ENCODE measurements at places on chromosomes 1 and 21. TPM values are rescaled to one million over a fixed set of nuclear protein-coding genes. Genes with fewer than 3 reads are reported as not detected.

CSF3R gene
- total RNA-seq = 6.4 TPM

- DNase-seq = no peak
Measured at GRCh38 chr1:24991697-24992096, 61.6 kb upstream of the RUNX3 start.

DNA sequence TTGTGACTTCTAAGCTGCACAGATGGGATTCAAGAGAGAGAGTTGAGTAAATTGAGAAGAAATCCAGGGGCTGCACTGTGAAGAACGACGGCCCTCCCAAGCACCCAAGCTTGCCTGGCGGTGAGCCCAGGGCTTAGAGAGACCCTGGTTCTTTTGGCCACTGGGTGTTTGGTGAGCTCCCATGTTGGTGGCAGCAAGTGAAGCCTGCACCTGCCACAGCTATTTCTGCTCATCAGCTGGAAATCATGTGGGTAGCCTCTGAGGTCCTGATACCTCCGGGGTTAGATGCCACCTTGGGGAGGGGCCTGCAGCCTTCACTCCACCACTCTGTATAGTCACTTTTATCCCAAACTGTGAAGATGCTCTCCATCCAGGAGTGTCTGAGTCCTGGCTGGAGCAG is 6.2 kb upstream of the BTG2 start:
- DNase-seq = no peak

IGSF3 gene
- total RNA-seq = 11.7 TPM

MSH4 gene
- 0.40 TPM for total RNA-seq

DNA sequence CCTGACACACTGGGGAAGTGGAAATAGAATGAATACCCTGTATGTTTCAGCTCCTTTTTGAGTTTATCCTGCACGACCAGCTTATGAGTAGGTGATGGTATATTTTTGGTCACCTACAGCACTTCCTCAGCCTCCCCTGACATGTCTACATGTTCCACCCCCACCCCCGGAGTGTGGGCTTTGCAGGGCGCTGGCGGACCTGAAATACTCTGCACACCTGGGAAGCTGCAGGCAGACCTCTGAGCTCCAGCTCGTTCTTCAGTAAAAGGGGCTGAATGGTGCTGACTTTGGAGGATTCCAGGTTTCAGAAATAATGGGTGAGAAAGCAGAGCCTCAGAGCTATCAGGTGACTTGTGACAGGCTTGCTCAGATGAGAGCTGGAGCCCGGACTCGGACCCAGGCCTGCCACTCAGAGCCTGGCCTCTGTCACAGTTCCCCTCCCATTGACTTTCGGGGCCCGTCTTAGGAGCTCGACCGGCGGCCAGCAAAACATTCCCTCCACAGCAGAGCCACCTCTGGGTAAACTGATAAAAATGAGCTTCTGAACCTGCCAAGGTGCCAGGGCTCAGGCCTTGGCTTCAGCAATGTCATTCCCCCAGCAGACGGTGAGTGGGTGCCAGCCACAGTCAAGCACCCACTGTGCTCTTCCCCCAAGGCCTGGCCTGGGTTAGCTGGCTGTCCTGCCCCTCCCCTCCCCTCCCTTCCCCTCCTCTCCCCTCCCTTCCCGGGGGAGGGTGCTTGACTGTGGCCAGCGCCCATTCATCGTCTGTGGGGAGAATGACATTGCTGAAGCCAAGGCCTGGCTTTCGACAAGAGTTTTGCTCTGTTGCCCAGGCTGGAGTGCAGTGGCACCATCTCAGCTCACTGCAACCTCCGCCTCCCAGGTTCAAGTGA is 30.1 kb downstream of the DOP1B start:
- peak; percentile 74 for DNase-seq

GRCh38 chr1:232521660-232522059 is 108.3 kb downstream of the SIPA1L2 start:
- DNase-seq = no peak

GRCh38 chr1:21605964-21606705 is 63.0 kb downstream of the RAP1GAP start:
- DNase-seq = no peak

DNA sequence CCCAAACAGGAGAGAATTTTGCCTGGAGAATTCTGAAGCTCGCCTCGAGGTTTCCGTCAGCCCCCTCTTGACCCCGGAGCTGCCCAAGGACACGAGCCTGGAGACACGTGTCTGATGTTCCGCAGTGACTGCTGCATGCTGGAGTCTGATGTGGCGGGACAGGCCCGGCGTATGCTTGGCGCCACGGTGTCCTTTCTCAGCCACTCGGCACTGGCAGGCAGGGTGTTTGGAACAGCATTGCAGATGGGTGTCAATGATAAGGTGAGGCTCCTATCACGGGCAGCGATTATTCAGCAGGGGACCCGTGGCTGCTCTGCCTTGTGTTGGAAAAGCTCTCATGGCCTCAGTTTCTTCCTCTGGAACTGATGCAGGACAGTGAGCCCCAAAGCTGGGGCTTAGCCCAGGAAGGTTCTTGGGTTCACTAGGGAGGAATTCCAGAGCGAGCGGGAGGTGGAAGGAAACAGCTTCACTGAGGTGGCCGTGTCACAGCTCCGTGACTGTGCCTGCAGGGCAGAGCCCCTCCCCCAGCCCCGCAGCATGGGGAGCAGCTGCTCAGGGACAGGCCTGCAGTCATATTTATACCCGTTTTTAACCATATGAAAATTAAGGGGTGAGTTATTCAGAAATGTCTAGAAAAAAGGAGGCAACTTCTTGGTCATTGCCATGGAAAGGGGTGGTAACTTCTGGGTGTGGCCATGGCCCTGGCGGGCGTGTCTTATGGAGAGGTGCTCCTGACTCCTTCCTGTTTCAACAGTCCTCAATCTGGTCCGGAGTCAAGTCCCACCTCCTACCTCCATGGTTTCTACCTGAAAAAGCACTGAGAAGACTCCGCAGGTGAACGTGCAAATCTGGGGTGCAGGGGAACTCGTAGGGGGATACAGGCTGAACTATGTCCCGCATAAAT is 123.4 kb downstream of the SIK1 start:
- DNase-seq = peak; percentile 39

- DNase-seq = no peak
Measured at GRCh38 chr1:110523011-110523410, 4.0 kb upstream of the KCNA10 start.

HCN3 gene
- total RNA-seq = 1.5 TPM

- DNase-seq = no peak
Measured at GRCh38 chr1:162629651-162630050, 2.6 kb upstream of the DDR2 start.

- DNase-seq = no peak
Measured at GRCh38 chr1:22297999-22298398, 153.7 kb upstream of the ZBTB40 start.

FMO5 gene
- 3.3 TPM for total RNA-seq

- no peak for DNase-seq
Measured at GRCh38 chr1:244102468-244102867, 51.4 kb downstream of the ZBTB18 start.

DNA sequence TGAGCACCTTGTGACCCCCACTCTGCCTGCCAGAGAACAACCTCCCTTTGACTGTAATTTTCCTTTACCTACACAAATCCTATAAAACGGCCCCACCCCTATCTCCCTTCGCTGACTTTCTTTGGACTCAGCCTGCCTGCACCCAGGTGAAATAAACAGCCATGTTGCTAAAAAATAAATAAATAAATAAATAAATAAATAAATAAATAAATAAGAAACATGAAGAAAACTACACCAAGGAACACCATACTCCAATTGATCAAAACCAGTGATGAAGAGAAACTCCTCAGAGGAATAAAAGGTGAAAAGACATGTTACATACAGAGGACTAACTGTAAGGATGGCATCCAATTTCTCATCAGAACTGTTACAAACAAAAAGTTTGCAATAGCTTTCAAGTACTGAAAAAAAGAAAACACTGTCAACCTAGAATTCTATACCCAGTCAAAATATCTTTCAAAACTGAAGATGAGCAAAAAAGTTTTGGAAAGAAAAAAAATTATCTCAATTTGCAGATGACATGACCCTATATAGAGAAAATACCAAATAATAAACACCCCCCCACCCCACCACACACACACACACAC is 28.4 kb downstream of the NBPF6 start:
- DNase-seq = no peak

DNA sequence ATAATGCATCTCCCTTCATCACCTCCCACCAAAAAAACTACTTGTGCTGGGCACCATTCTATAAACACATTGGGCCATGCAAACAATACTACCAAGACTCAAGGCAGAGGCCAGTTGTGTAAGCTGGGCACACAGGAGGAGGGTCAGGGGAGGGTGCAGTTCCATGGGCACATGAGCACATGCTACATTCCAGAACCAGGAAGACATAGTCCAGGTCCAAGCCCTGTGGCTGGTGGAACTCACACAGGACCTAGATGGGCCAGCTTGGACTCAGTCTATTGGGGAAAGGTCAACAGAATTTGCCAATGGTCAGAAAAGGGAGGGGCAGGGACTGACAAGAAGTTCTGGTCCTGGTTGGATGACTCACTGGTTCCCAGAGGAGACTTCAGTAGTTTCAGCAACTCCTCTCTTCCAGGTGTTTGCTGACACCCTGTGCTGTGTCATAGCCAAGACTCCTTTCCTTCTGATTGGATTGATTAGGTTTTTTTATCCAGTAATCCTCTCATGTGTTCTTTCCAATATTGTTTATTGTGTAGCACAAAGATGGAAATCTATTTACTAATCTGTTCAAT is 249.7 kb downstream of the C1orf94 start:
- no peak for DNase-seq

DNA sequence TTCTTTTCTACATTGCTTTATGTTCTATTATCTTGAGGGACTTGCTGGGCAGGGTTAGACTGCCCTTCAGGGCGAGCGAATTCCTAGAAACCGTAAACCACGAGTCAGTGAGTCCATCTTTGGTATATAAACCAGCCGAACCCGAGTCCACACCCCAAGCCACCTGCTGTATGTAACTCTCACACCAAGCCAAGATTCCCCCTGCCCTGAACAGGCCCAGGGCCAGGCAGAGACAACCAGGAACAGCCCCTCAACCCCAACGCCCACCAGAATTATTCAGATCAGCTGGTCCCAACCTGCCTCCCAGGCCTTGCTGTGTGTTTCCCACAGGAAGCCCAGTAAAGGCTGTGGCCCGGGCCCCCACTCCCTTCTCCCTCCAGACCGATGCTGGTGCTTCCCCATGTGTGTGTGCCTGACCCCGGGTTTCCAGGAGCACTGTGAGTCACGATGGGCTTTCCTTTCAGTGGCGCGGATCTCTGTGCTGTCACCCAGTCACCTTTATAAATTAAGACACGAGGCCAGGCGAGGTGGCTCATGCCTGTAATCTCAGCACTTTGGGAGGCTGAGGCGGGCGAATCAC is 17.1 kb downstream of the KIF17 start:
- DNase-seq = no peak

PADI2 gene
- 1.1 TPM for total RNA-seq

- DNase-seq = no peak
Measured at GRCh38 chr1:174769961-174770549, 229.7 kb upstream of the CACYBP start.

PRR9 gene
- total RNA-seq = not detected

FCRL1 gene
- not detected for total RNA-seq

Measured in left ventricle myocardium superior (tissue), 1 donor.